ENCODE measurements at places on chromosomes 5 and 9. TPM values are rescaled to one million over a fixed set of nuclear protein-coding genes. Genes with fewer than 3 reads are reported as not detected.
A peak's percentile ranks its signal among the peaks of the same experiment; 100 is the strongest.

- DNase-seq = no peak
- peak overlapping the region; percentile 89 for H3K27ac ChIP-seq
- no peak overlapping the region for H3K4me3 ChIP-seq
- H3K27me3 ChIP-seq = peaks cover 6% of the 10 kb centered on the region
- peaks cover 19% of the 10 kb centered on the region for H3K4me1 ChIP-seq
- H3K36me3 ChIP-seq = no peaks in the 10 kb centered on the region
These were observed 210.0 kb upstream of the PAPPA start for GRCh38 chr9:115943431-115944165.

DNA sequence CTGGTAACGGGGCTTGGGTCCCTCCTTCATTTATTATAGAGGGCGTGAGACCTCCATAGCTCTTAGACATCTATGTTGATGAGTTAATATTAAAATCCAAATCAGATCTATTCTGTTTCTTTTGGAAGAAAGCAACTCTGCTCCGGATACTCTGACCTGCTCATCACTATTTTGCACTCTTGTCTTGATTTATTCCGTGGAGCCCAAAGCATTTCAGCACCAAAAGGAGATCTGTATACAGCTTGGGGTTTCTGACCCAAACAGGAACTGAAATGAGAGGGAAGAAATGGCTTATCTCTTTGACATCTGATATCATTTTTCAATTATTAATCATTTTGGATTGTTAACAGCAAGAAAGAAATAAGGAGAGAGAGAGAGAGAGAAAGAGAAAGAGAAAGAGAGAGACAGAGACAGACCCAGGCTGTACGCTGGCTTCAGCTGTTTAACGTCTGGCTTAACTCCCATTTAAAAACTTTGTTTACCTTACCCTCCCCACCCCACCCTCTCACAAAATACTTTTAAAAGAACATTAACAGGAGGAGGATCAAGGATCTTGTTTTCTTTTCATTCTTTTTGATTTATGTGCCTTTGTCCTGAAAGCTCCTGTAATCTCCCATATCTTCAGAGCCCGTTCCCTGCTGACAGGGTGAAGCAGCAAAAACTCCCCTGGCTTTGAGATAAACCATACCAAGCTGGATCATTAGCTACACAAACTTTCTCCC, 231.4 kb upstream of the TUT7 start:
- no peak overlapping the region for H3K27ac ChIP-seq
- no peaks in the 10 kb centered on the region for H3K27me3 ChIP-seq
- no peak overlapping the region for H3K4me3 ChIP-seq

DNA sequence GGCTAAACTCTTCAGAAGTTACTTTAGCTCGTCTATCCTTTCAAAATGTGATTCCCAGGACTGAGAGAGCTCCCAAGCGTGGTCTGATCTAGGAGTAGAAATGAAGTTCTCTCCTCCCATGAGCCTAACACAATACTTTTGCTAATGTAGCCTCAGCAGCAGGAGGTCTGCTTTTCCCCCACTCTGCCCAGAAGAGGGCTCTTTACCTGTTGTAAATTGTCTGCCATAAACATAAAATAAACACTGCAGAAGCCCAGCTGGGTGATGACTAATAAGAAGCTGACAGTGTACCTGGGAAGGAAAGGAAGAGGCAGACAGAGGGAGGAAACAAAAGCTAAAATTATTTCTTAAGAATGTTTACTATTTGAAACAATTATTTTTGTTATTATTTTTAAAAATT, 15.4 kb downstream of the SLC36A3 start:
- H3K4me3 ChIP-seq = no peak overlapping the region
- no peak for DNase-seq
- no peak overlapping the region for H3K27ac ChIP-seq

The PCDHAC1 gene
- 8.2 TPM for total RNA-seq

The INSL6 gene
- total RNA-seq = not detected

The DMRTA1 gene
- total RNA-seq = 2.6 TPM

The PTGDS gene
- 2.9 TPM for total RNA-seq

The LOX gene
- total RNA-seq = 2.8 TPM

DNA sequence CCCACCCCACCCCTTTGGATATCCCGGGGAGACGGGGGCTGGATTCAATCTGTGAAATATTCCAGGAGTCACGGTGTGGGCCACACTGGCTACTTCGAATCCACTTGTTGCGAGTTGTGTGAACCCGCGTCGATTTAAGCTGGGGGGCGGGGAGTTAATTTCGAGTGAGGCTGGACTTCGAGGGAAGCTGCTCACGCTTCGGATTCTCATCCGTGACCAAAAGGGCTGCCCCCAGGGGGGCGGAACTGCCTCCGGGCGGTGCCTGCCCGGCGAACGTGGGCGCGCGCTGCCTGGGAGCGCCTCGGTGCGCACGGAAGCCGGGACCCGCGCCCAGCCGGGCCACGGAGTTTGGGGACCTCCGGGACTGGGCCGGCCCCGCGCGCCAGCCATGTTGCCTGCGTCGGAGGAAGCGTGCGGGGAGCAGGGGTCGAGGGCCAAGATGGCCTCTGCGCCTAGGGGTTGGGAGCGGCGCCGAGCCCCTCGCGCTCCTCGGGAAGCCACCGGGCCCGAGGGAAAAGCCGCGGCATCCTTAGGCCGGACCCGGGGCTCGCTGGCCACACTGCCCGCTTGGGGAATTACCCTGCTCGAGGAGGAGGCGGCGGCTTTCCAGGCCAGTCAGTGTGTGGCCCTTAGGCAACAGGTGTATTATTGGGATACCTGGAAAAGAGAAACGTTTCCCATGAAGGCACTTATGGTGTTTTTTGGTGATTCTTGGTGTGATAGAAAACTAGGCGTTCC, 975 bp downstream of the OCLN start:
- peak overlapping the region; percentile 99 for H3K27ac ChIP-seq
- peaks cover 2% of the 10 kb centered on the region for H3K27me3 ChIP-seq
- peak; percentile 47 for DNase-seq
- peak overlapping the region; percentile 85 for H3K4me3 ChIP-seq

DNA sequence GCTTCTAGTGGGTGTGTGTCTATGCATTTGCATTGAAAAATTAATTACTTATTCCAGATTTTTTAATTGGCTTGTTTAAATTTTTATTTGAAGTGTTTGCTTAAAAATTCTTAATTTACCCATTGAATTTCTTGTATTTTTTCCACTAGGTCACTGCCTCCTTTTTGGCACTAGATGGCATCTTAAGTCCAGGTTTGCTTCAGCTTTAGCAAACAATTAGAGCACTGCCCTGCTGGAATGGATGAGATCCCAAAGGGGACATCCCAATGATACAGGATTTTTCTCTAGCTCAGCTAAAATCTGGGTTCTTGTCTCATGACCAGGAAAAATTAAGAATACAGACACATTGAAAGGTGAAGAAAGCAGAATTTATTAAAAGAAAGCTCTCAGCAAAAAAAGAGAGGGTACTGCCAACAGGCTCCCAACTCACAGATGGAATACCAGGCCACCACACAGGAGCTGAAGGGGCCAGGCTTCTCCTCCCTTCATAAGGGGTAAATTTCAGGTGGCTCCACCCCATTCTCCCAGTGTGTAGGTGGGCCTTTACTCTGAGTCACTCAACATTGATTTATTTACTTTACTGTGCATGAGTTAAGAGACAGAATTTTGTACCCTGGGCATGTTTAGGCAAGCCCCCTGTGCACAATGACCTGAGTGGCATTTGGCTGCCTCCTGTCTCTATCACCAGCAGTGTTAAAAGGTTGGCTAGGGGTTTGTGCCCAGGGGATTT, 532.4 kb downstream of the ANXA1 start:
- DNase-seq = no peak
- H3K36me3 ChIP-seq = peaks cover 10% of the 10 kb centered on the region
- peaks cover 12% of the 10 kb centered on the region for H3K4me1 ChIP-seq
- H3K4me3 ChIP-seq = no peak overlapping the region
- H3K27ac ChIP-seq = peak overlapping the region; percentile 60

DNA sequence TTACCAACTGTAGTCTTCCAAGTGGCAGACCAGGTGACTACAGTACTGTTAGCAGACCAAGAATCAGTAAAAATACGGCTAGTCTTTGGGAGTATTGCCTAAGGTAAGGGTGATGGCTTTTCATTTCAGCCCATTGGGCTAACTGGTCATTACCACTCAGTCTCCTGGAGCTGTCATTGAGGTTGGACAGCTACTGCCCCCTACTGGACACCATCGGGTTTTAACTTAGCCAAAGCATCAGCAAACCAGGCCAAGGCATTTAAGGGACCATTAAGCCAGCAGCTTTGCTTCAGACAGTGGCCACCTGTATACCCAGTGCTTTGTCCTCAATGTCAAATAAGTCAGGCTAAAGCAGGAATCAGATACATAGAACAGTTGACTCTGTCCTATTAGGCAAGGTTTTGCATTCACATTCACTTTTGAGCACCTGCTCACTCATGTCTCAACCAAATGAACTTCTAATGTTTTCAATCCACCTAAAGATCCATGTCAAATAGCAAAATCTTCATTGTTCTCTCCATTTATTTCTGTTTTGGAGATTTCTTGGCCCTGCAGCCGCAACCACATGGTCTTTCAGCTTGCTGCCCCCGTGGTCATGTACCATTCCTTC, 117.2 kb downstream of the INVS start:
- peak; percentile 83 for DNase-seq
- H3K27ac ChIP-seq = no peak overlapping the region
- no peak overlapping the region for H3K4me3 ChIP-seq

The TMC1 gene
- total RNA-seq = 0.31 TPM

- no peaks in the 10 kb centered on the region for H3K36me3 ChIP-seq
- peak within 1 kb of the TSS; percentile 91 for H3K27ac ChIP-seq
- DNase-seq = peak; percentile 74
- H3K4me1 ChIP-seq = peaks cover 34% of the 10 kb centered on the region
These were observed at the start of gene GPR107 for GRCh38 chr9:130053504-130054324. Gene GPR107, plus strand, starts transcription at chr9:130053906. Its CDS starts 27 bp downstream, at chr9:130053933.

- peak overlapping the region; percentile 99 for H3K27ac ChIP-seq
- DNase-seq = peak; percentile 84
- no peak overlapping the region for H3K4me3 ChIP-seq
- H3K27me3 ChIP-seq = peaks cover 21% of the 10 kb centered on the region
- H3K4me1 ChIP-seq = peaks cover 76% of the 10 kb centered on the region
These were observed 37.9 kb upstream of the GABRP start for GRCh38 chr5:170745481-170746071.

DNA sequence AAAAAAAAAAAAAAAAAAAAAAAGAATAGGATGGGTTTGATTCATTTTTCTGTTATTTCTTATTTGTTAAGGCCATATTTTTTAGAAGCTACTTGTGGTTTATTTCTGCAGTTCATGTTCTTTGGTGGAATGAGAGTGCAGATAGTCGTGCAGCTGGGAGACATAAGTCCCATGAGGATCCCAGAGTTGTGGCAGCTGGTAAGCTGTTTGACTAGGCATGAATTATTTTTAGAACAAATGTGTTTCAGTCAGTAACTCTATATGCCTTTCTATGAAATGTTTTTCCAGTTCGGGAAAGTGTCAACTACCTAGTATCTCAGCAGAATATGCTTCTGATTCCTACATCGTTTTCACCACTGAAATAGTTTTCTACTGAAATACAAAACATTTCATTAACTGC, 5.0 kb upstream of the NIPSNAP3B start:
- H3K27me3 ChIP-seq = peaks cover 17% of the 10 kb centered on the region

The ANKRD34B gene
- total RNA-seq = 3.6 TPM

GRCh38 chr9:79667120-79667519, 95.4 kb downstream of the TLE4 start:
- H3K27me3 ChIP-seq = no peaks in the 10 kb centered on the region
- no peak overlapping the region for H3K4me3 ChIP-seq
- 0 out of 2 replicates have a peak overlapping the region, but pooled peaks have one; percentile 44 for H3K27ac ChIP-seq

The PCDHGA2 gene
- 0.66 TPM for total RNA-seq

The SSNA1 gene
- total RNA-seq = 102 TPM

- no peaks in the 10 kb centered on the region for H3K4me1 ChIP-seq
- no peak for DNase-seq
- no peaks in the 10 kb centered on the region for H3K27me3 ChIP-seq
- H3K4me3 ChIP-seq = no peak overlapping the region
- H3K36me3 ChIP-seq = peaks cover 37% of the 10 kb centered on the region
These were observed 30.3 kb downstream of the GOLPH3 start for GRCh38 chr5:32143617-32144377.

DNA sequence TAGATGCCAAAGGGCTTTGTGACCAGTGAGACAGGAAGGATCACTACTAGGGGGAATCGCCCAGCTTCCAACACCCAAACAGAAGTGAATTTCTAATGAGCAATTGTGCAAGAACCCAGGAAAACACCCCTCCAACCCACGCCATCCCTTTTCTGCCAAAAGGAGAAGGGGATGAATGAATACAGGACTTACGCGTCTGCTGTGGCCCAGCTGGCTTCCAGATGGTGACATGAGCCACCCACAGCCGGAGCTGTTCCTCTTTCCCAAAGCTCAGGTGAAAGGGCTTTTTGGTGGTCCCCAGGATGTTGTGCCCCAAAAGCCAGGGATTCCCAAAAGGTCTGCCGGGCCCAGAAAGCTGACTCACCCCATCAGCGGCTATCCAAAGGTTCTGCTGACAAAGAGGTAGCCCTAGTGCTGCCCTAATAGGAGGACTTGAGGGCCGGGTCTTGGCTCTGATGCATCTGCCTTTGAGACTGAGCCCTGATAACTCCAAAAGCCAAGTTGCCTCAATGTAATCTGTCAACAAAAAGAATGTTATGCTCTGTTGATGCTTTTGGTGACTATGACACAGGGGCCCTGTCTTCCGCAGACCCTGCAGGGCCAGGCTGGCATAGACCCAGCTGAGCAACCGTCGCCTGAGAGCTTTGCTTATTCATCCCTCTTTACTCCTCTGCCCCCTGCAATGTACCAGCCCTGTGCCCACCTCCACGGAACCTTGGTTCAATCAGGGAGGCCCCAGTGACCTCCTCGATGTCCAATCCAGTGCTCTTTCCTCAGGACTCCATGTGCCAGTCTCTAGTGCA, 14.5 kb downstream of the GSN start:
- peaks cover 40% of the 10 kb centered on the region for H3K4me1 ChIP-seq
- peaks cover 3% of the 10 kb centered on the region for H3K36me3 ChIP-seq
- no peak for DNase-seq
- no peak overlapping the region for H3K4me3 ChIP-seq
- no peak overlapping the region for H3K27ac ChIP-seq

DNA sequence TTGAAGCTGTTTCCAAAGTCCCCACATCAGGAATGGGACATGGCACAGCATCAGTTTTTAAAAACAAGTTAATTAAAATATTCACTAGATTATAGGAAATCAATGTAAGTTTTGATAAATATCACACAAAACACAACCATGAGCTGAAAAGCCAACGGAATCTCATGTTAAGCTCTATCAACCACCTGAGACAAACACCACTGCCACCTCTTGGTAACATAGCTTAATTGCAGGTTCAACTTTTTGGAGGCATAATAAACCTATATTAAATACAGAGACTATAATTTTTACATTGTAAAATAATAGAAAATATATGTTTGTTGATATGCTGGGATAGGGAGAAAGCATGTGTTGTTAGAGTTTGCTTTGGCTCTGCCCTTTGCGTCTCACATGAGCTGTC, 126.1 kb downstream of the SV2C start:
- peaks cover 5% of the 10 kb centered on the region for H3K36me3 ChIP-seq
- DNase-seq = no peak
- H3K27ac ChIP-seq = no peak overlapping the region
- H3K27me3 ChIP-seq = no peaks in the 10 kb centered on the region

DNA sequence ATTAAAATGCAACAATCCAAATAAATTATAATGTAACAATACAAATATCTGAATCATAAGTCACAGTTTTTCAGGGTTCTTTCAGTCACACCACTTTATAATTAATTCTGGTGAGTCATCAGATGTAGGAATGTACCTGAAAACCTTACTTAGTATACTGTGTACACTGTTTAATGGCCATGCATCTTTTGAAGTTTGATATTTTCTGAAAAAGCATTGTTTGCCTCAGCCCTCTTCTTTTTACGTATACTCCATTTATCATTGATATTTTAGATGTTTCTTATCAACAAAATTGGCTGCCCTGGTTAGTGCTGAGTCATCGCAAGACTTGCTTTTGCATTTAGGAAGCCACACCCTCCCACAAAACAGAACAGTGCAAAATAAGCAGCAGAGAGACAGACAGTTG, 218.6 kb downstream of the PJA2 start:
- H3K4me1 ChIP-seq = peaks cover 51% of the 10 kb centered on the region
- H3K27me3 ChIP-seq = no peaks in the 10 kb centered on the region
- no peak overlapping the region for H3K4me3 ChIP-seq

The TAS2R1 gene
- not detected for total RNA-seq
